ENCODE measurements at places on chromosomes 7 and 10.

GRCh38 chr10:98104125-98104524 is 30.3 kb upstream of the R3HCC1L start:
- no peak for DNase-seq

- no peak for DNase-seq
These were observed 2.7 kb upstream of the CPA5 start for GRCh38 chr7:130341882-130342281.

DNA sequence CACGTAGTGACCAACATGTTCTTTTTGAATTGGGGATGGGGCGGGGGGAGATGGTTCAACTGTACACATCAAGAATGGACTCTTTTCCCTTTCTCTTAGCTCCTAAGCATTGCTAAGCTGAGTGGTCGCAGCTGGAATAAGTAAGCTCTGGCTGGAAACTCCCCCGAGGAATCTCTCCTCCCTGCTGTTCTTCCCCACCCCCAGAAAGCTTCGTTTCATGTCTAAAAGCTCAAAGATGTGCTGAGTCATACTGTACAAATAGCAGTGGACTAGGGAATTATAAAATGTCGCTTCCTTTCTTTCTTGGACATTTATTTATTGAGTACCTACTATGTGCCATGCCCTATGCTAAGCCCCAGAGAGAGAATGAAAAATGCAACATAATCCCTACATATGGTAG is 191.1 kb upstream of the ADO start:
- DNase-seq: no peak

- DNase-seq: no peak
These were observed 2.7 kb upstream of the NRG3 start for GRCh38 chr10:81872206-81872862.

DNA sequence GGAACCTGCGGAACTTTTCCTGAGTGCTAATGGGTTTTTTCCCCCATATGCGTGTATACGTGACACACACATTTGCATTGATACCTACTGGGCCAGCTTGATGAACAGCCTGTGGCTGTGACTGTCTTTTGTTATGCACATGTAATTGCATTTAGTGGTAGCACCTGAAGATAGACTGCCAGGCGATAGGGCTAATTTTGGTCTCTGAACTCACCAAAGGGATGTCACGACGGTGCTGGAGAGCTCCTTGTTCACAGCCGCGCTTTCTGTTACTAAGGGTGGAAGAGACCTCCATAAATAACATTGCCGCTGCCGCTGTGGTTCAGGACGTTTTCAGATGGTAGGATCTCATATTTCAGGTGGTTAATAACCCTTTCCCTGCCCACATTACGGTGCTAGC is 133.2 kb downstream of the CAMK1D start:
- DNase-seq: no peak

DNA sequence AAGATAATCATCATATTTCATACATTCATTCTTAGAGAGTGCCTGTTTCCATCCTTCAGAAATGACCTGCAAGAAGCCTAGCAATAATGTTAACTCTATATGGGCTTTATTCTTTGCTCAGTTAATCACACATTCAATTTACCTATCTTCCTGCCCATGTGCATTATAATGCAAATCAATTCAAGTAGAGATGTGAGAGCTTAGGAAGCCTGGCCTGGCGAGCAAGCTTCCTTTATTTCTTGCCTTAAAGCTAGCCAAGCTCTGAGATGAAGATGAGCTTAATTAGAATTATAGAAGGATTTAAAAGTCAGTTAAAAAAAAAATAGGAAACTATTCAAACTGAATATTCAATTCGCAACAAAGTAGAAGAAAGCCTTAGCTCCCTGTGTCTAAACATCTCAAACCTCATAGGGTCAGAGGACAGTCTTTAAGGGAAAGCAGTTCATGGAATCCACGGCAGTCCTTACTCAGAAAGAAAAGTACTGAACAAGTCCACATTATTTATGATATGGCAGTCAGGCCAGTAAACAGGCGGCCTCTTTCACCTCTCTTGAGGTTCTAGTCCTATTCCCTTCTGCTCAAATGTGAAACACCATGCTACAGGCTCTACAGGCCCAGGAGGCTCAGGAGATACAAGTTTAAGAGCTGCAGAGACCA is 214.1 kb downstream of the TFEC start:
- no peak for DNase-seq

GRCh38 chr7:95213148-95213547 is 111.2 kb downstream of the PON1 start:
- no peak for DNase-seq

DNA sequence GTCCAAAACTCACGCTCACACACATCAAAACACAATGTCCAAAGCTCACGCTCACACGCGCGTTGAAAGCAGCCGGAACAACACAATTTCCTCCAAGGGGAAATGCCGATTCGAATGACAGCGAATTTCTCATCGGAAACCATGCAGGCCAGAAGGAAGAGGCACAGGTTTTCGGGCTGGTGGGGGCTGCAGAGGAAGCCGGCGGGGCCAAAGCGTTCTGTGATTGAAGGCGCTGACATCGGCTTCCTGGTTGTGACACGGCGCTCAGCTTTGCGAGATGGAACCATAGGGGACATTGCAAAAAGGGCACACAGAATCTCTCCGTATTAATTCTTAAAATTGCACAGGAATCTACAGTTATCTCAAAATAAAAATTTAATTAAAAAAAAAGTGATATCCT is 61.3 kb downstream of the FOXL3 start:
- no peak for DNase-seq

Data from H1 (cell line).